ENCODE measurements at places on chromosomes 12 and 14. TPM values are rescaled to one million over a fixed set of nuclear protein-coding genes. Genes with fewer than 3 reads are reported as not detected.

ZNF26 gene
- total RNA-seq = 10.8 TPM

VAMP1 gene
- total RNA-seq = 6.3 TPM

KRT79 gene
- 0.58 TPM for total RNA-seq

GRCh38 chr14:59474172-59474571 is 9.0 kb upstream of the GPR135 start:
- no peak for DNase-seq
- no peak overlapping the region for H3K4me3 ChIP-seq
- H3K27ac ChIP-seq = no peak overlapping the region
- no peaks in the 10 kb centered on the region for H3K27me3 ChIP-seq
- H3K36me3 ChIP-seq = no peaks in the 10 kb centered on the region
- H3K4me1 ChIP-seq = no peaks in the 10 kb centered on the region

GRCh38 chr12:113465808-113466453 is 5.7 kb downstream of the LHX5 start:
- no peak overlapping the region for H3K27ac ChIP-seq
- H3K36me3 ChIP-seq = no peaks in the 10 kb centered on the region
- no peak for DNase-seq
- H3K4me3 ChIP-seq = no peak overlapping the region

- no peak overlapping the region for H3K4me3 ChIP-seq
- peak overlapping the region; percentile 61 for H3K27ac ChIP-seq
- H3K4me1 ChIP-seq = peaks cover 13% of the 10 kb centered on the region
- H3K36me3 ChIP-seq = no peaks in the 10 kb centered on the region
- DNase-seq = peak; percentile 57
Measured at GRCh38 chr12:93183940-93184671, 193.6 kb upstream of the NUDT4 start.

ALG10 gene
- 13.1 TPM for total RNA-seq

DNA sequence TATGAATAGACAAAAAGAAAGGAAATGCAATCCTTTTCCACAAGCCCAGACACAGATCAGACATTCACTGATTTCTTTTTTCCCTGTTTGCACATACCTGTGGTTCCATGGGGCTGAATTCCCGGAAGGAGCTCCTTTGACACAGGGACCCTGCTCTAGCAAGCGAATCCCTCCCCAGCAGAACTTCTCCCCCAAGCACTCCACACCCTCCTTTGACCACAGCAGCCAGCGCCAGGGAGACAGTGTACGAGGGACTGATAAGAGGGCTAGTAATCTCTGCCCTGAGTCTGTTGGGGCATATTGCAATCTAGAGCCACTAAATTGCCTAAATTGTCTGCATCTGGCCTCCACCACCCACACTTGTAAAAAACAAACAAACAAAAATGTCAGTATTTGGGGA is 83.4 kb upstream of the NTF3 start:
- no peaks in the 10 kb centered on the region for H3K27me3 ChIP-seq
- no peak for DNase-seq
- no peaks in the 10 kb centered on the region for H3K36me3 ChIP-seq
- no peaks in the 10 kb centered on the region for H3K4me1 ChIP-seq

- no peaks in the 10 kb centered on the region for H3K4me1 ChIP-seq
- H3K27me3 ChIP-seq = no peaks in the 10 kb centered on the region
- peak; percentile 21 for DNase-seq
Measured at GRCh38 chr14:80211153-80212022, at the start of gene DIO2. Gene DIO2, minus strand, starts transcription at chr14:80211504. Its CDS starts 32 bp downstream, at chr14:80211472.

GRCh38 chr12:47939009-47939601 is 24.3 kb upstream of the TMEM106C start:
- H3K27me3 ChIP-seq = peaks cover 5% of the 10 kb centered on the region
- no peaks in the 10 kb centered on the region for H3K4me1 ChIP-seq
- H3K4me3 ChIP-seq = no peak overlapping the region
- no peaks in the 10 kb centered on the region for H3K36me3 ChIP-seq
- DNase-seq = no peak

- no peak overlapping the region for H3K4me3 ChIP-seq
- H3K27ac ChIP-seq = no peak overlapping the region
Measured at GRCh38 chr12:116067892-116068291, 209.6 kb downstream of the MED13L start.

DNA sequence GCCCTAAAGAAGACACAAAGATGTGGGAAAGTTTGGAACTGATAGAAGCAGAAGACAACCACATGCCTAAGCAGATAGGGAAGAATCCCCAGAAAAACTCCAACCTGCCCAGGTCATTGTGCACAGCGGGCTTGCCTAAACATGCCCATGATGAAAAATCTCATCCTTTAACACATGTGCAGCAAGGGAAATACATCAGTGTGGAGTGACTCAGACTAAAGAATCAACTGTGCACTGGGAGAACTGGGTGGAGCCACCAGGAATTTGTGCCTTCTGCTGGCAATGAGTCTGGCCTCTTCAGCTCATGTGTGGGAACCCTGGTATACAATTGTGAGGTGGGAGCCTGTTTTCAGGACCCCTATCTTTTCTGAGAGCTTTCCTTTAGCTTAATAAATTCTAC is 398.5 kb downstream of the FSCB start:
- H3K4me3 ChIP-seq = no peak overlapping the region
- H3K4me1 ChIP-seq = no peaks in the 10 kb centered on the region
- no peak for DNase-seq
- H3K27ac ChIP-seq = no peak overlapping the region
- no peaks in the 10 kb centered on the region for H3K36me3 ChIP-seq

- no peaks in the 10 kb centered on the region for H3K27me3 ChIP-seq
- H3K27ac ChIP-seq = peak overlapping the region; percentile 39
- no peak for DNase-seq
- H3K4me3 ChIP-seq = no peak overlapping the region
- H3K36me3 ChIP-seq = no peaks in the 10 kb centered on the region
- H3K4me1 ChIP-seq = peaks cover 95% of the 10 kb centered on the region
Measured at GRCh38 chr14:75435473-75435872, 7.7 kb downstream of the JDP2 start.

DPPA3 gene
- not detected for total RNA-seq

TAS2R31 gene
- 2.1 TPM for total RNA-seq

- DNase-seq = no peak
- no peak overlapping the region for H3K27ac ChIP-seq
- H3K27me3 ChIP-seq = no peaks in the 10 kb centered on the region
- no peak overlapping the region for H3K4me3 ChIP-seq
- H3K36me3 ChIP-seq = peaks cover under 1% of the 10 kb centered on the region
Measured at GRCh38 chr12:96327346-96327745, 72.9 kb downstream of the CDK17 start.

- no peak overlapping the region for H3K4me3 ChIP-seq
- no peak overlapping the region for H3K27ac ChIP-seq
- no peaks in the 10 kb centered on the region for H3K4me1 ChIP-seq
Measured at GRCh38 chr12:98374007-98374406, 141.4 kb upstream of the TMPO start.

GRCh38 chr12:53944907-53945847 is 6.5 kb downstream of the HOXC13 start:
- peaks cover 97% of the 10 kb centered on the region for H3K27me3 ChIP-seq
- H3K27ac ChIP-seq = no peak overlapping the region
- DNase-seq = no peak

TRHDE gene
- total RNA-seq = 4.3 TPM

- no peaks in the 10 kb centered on the region for H3K4me1 ChIP-seq
- H3K36me3 ChIP-seq = no peaks in the 10 kb centered on the region
- no peak for DNase-seq
- no peaks in the 10 kb centered on the region for H3K27me3 ChIP-seq
Measured at GRCh38 chr14:99164712-99165111, 107.3 kb downstream of the BCL11B start.

- H3K27ac ChIP-seq = no peak overlapping the region
- H3K27me3 ChIP-seq = no peaks in the 10 kb centered on the region
- H3K36me3 ChIP-seq = no peaks in the 10 kb centered on the region
- no peak overlapping the region for H3K4me3 ChIP-seq
- DNase-seq = no peak
Measured at GRCh38 chr12:85865890-85866289, 8.2 kb upstream of the NTS start.

GRCh38 chr12:15532364-15532977 is 210.2 kb downstream of the PTPRO start:
- H3K27me3 ChIP-seq = no peaks in the 10 kb centered on the region
- H3K4me1 ChIP-seq = peaks cover 6% of the 10 kb centered on the region

PLA2G1B gene
- total RNA-seq = 76.9 TPM

CRY1 gene
- 22.6 TPM for total RNA-seq

DNA sequence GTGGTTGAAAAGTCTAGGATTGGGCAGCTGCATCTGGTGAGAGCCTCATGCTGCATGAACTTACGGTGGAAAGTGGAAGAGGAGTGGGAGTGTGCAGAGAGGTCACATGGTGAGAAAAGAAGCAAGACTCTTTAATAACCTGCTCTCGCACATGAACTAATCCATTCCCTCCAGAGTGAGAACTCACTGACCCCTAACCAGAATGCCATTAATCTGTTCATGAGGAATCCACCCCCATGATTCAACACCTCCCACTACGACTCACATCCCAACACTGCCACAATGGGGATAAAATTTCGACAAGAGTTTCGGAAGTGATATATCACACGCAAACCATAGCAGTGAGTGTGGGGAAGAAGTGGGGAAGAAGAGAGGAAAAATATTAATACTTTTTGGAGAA is 377.4 kb downstream of the NAV3 start:
- no peaks in the 10 kb centered on the region for H3K27me3 ChIP-seq
- H3K4me1 ChIP-seq = no peaks in the 10 kb centered on the region
- no peak overlapping the region for H3K4me3 ChIP-seq

- H3K27me3 ChIP-seq = no peaks in the 10 kb centered on the region
- H3K27ac ChIP-seq = no peak overlapping the region
- no peaks in the 10 kb centered on the region for H3K36me3 ChIP-seq
- no peak overlapping the region for H3K4me3 ChIP-seq
- peaks cover 17% of the 10 kb centered on the region for H3K4me1 ChIP-seq
Measured at GRCh38 chr14:44988694-44989093, 26.7 kb downstream of the TOGARAM1 start.

DNA sequence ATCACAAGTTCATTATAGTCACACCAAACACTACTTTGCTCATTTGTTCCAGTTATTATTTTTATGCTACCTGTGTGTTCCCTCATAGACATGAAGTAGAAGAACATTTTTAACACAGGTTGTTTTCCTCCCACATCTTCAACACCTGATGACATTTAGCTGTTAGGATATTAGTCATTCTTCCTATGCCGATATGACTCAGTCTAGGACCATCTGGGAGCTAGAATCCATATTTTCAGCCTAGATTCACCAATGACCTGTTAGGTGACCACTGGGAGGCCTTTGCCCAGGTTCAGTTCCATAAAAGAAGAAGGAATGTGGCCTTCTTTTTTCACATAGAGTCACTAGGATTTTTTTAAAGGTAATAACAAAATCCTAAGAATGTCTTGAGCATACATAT is 222.8 kb downstream of the C12orf42 start:
- H3K27ac ChIP-seq = no peak overlapping the region
- no peaks in the 10 kb centered on the region for H3K4me1 ChIP-seq
- DNase-seq = no peak
- no peaks in the 10 kb centered on the region for H3K36me3 ChIP-seq
- no peak overlapping the region for H3K4me3 ChIP-seq

- H3K27ac ChIP-seq = peak overlapping the region; percentile 82
- H3K27me3 ChIP-seq = no peaks in the 10 kb centered on the region
- H3K36me3 ChIP-seq = peaks cover 5% of the 10 kb centered on the region
- DNase-seq = no peak
- H3K4me1 ChIP-seq = no peaks in the 10 kb centered on the region
- no peak overlapping the region for H3K4me3 ChIP-seq
Measured at GRCh38 chr12:29167988-29168387, 18.9 kb downstream of the FAR2 start.

GRCh38 chr14:74364271-74364880 is 16.1 kb downstream of the VRTN start:
- H3K27me3 ChIP-seq = no peaks in the 10 kb centered on the region
- H3K4me1 ChIP-seq = peaks cover 7% of the 10 kb centered on the region
- no peak overlapping the region for H3K27ac ChIP-seq
- DNase-seq = no peak

GRCh38 chr14:73227812-73228781 is 9.2 kb upstream of the PAPLN start:
- H3K36me3 ChIP-seq = peaks cover 47% of the 10 kb centered on the region
- H3K4me1 ChIP-seq = peaks cover 14% of the 10 kb centered on the region
- peak; percentile 39 for DNase-seq
- H3K27me3 ChIP-seq = no peaks in the 10 kb centered on the region

KCNH3 gene
- total RNA-seq = 2.4 TPM

DNA sequence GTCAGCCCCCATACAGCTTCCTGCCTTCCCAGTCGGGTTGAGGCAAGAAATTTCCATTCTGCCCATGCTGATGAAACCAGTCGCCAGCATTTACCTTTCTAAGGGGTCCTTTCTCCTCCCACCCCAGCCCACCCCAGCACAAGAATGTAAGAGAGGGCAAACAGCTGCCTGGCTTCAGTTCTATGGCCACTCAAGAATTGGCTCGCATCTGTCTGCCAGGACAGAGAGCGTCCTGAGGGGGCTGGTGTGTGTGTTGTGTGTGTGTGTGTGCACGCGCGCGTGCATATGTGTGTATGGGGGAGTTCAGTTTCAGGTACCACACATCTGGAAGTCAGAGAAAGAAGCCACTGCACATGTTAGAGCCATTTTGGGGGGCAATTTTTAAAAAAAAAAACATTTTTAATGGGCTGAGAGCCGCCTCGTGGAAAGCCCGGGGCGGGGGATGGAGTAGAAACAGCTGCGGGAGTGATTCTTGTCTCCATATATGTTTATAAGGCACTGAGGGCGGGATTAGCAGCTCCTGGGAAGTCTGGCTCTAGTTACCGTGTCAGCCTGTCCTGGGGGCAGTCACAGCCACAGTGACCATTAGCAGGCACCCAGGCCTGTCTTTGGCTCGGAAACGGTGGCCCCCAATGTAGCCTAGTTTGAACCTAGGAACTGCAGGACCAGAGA is at the start of gene WNT5B:
WNT5B (plus strand) TSS at position 566 of the 672 bp plus-strand sequence. CDS start 2,124 bp downstream, outside the sequence.
- H3K4me1 ChIP-seq = peaks cover 33% of the 10 kb centered on the region
- H3K27ac ChIP-seq = no peak within 1 kb of the TSS
- peak within 1 kb of the TSS; percentile 41 for H3K4me3 ChIP-seq
- DNase-seq = peak; percentile 32
- peaks cover 38% of the 10 kb centered on the region for H3K27me3 ChIP-seq
- no peaks in the 10 kb centered on the region for H3K36me3 ChIP-seq

GRCh38 chr14:64841121-64841651 is 38.5 kb downstream of the SPTB start:
- no peak overlapping the region for H3K27ac ChIP-seq
- no peak for DNase-seq
- no peak overlapping the region for H3K4me3 ChIP-seq
- peaks cover 2% of the 10 kb centered on the region for H3K4me1 ChIP-seq

Measured in left lung (tissue), 14 donors.